ENCODE measurements at places on chromosomes 6 and 20.

DNA sequence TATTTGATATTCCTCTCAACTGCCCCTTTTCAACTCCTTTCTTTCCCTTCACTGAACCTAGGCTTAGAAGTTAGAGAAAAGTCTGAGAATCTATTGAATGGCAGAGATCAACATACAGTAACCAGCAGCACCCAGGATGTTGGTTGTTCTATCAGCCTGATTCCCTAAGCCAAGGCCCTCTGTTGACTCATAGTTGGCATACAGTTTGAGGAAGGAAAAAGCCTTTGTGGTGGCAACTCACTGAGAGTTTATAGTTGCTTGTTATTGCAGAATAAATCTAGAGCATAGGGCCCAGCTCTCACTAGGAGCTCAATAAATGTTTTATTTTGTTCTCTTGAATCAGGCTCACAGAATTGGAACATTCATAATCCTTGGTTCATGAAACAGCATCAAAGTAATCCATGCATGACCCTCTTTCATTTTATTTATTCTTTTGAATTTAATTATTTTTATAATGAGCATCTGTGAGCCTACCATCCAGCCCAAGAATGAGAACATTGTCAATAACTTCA lies 119.1 kb upstream of the ADGRF1 start:
- no peak for DNase-seq

DNA sequence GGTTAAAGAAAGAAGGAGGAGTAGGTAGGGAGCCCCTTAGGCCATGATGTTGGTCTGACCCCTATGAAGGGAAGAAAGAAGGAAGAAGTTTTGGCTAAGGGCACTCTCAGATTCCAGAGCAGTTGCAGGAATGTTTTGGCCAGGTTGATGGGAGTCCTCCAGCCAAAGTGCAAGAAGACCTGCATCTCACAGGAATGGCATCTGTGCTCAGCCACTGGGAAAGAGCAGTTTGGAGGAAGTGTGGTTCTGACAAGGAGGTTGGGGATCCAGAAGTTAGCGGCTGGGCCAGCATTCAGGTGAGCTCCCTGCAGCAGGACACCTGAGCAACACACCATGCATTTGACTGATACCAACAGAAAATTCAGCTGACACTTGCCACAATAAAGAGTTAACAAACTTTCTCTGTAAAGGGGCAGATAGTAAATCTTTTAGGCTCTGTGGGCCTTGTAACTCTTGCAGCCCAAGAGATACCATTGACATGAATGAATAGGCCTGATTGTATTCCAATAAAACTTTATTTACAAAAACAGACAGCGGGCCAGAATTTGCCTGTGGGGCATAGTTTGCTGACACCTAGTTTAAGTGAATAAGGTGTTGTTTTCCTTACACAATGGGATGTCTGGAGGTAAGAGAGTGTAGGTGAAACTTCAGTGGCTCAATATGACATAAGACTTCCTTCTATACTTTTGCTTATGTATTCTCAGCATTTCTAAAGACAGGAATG lies 71.0 kb downstream of the EDN1 start:
- no peak for DNase-seq

DNA sequence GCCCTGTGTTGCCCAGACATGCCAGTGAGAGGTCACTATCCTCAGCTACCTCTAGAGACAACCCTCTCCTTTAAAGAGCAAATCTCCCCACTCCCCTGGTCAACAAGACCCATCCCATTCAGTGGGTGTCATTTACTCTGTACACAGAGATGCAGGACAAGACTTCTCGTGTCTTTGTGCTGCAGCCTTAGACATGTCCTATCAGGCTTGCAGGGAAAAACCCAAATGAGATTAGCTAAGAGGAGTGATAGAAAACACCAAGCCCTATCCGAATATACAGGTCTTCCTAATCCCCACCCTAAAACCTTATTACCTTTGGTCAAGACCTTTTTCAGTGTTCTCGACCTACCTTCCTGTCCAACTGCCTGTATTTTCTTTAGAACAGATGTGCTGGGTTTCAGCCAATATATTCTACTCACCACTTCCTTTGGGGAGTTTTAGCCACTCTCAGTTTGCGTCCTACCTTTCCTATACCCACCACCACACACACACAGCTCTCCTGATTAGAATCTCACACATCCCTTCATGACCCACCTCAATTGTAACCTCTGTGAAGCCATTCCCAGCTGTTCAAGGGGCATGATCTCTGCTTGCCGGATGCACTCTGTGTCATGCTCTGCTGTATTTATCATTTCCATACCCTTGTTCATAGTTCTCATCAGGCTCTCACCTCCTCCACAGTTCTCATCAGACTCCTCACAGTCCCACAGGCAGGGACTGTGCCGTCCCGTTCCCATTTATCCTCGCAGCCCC lies 39.7 kb downstream of the TRAM2 start:
- peak; percentile 20 for DNase-seq

DNA sequence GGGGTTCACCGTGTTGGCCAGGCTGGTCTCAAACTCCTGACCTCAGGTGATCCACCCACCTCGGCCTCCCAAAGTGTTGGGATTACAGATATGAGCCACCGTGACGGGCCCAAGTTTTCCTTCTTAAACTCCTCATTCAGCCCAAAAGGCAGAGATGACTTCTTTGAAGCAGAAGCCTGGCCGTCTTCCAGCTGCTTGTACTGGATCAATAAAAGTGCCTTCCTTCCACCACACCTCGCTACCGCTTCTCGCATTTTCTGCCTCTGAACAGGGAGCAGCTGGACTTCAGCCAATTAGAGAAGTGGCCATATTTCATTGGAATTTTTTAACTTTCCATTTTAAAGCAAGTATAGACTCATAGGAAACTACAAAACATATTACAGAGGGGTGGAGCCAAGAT lies 241.1 kb downstream of the PREX1 start:
- DNase-seq: no peak

GRCh38 chr20:19562426-19562825 lies 195.6 kb upstream of the RIN2 start:
- DNase-seq: no peak
